ENCODE measurements at places on chromosomes 13 and 19.

- DNase-seq, result no peak
These were observed 459.2 kb downstream of the TSHZ3 start for GRCh38 chr19:30890033-30890432.

- DNase-seq, result peak; percentile 33
These were observed 161.5 kb downstream of the MZT1 start for GRCh38 chr13:72565893-72566292.

- no peak for DNase-seq
These were observed 383.4 kb upstream of the SLITRK5 start for GRCh38 chr13:87287721-87288120.

DNA sequence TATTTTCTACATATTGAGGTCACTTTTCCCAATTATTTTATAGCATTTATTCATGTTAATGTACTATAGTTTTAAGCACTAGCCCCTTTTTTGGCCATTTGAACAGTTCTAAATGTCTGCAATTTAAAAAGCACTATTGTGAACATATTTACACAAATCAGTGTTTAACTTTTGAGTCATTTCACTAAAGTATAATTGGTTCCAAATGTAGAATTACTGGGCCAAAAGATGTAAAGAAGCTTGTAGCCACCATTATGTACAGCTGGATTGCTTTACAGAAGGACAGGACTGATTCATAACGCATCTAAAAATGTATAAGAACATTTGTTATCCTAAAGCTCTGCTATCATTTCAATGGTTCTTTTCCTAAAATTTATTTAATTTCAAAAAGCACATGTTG, 16.6 kb upstream of the ATP12A start:
- no peak for DNase-seq

- no peak for DNase-seq
These were observed 49.4 kb upstream of the INTS6 start for GRCh38 chr13:51502153-51502651.

GRCh38 chr19:30276011-30276882, 95.9 kb upstream of the ZNF536 start:
- DNase-seq, result no peak

- DNase-seq, result no peak
These were observed 63.2 kb downstream of the SHISA2 start for GRCh38 chr13:25988661-25989060.

DNA sequence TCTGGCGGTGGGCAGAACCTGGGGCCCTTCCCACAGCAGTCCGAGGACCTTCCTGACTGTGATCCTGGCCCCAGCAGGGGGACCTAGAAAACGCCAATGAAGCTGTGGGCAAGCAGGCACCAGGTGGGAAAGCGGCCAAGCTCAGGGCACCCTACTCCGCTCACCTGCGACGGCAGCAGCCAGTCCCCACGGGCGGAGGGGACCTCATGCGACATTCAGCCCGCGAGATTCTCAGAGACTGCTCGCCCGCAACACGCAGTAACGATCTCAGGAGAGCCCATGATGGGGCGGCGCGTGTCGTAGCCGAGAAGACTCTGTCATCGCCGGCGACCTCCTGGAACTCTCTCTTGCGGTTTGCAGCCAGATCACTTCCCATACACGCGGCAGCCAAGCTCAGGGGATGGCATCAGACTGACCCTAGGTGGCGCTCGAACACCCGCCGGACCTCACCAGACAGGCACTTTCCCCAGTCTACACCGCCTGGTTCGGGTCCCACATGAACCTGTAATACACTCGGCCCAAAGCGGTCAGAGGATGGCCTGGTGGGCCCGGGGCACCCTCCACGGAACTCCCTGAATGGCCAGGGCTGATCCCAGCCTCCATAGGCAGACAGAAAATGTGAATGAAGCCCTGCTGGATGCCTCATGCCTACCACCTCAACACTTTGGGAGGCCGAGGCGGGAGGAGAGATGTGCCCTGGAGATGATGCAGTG, 26.5 kb downstream of the MAN2B1 start:
- DNase-seq, result peak; percentile 39

GRCh38 chr19:48455171-48455907, at the start of gene KCNJ14:
TSS of gene KCNJ14 (plus strand) at chr19:48455574. CDS start at chr19:48461725, 6,151 bp downstream.
- no peak for DNase-seq

DNA sequence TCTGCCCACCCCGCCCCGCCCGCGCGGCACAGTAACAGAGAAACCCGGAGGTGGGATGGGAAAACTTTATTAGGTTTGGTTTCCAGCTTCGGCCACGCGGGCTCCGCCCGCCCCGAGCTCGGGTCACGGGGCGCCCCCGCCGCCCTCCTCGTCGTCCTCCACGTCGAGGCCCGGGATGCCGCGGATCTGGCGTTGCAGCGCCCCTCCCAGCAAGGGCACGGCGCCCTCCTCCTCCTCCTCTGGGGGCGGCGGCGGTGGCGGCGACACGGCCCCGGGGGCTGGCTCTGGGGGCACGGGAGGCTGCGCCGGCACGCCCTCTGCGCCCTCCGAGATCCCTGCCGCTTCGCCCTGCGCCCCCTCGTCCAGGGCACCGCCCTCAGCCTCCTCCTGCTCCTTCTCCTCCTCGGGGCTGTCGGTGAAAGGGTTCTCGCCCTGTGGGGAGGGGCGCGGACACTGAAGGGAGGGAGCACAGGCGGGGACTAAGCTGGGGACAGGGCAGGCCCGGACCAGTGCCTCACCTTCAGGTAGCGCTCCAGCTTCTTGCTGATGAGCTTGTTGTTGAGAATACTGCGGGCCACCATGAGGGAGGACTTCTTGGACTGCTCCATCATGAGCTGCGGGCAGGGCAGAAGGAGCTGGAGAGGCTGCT, 536 bp upstream of the AKAP8 start:
- no peak for DNase-seq

- DNase-seq, result no peak
These were observed 38.3 kb upstream of the HMGB1 start for GRCh38 chr13:30504081-30504480.

GRCh38 chr13:23845105-23845725, 44.0 kb downstream of the MIPEP start:
- DNase-seq, result no peak

DNA sequence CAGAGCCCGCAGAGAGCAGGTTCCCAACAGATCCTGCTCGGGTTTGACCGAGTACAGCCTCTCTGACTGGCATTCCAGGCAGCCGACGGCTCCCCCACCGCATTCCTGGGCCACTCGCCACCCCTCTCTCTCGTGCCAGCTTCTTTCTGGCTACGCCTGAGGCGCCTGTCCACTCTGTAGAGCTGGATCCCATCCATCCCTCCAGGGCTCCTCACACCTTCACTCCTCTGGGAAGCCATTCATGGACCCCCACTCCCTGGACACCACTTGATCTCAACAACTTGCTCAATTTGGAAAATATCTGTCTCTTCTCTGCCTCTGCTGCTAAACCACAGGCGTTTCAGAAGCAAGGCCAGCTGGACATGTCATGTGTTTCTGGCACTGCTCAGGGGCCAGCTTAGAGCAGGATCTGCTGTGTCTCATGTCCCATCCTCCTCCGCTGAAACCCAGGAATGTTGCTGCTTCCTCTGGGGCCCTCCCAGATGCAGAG, 30.6 kb upstream of the ATP1A3 start:
- no peak for DNase-seq

- no peak for DNase-seq
These were observed 58.8 kb downstream of the RGCC start for GRCh38 chr13:41516166-41516565.

DNA sequence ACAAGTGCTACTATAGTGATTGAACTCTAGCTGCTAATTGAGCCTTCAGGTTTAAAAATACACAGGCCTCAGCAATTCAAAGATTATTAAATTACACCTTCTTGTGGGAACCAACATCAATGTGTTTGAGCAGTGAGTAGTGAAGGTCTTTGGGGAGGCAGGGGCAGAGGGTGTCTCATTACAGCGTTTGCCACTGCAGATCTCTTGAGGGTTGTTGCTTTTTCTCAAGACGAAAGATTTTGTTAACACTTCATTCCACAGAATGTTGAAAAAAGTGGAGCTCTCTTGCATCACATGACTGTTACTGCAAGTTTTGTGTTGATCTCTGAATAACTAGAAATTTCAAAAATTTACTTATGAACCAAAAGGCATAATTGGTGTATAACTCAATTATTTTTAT, 253.6 kb downstream of the ATP8A2 start:
- DNase-seq, result no peak
